ENCODE measurements at places on chromosomes 13 and 19. TPM values are rescaled to one million over a fixed set of nuclear protein-coding genes. Genes with fewer than 3 reads are reported as not detected.

Gene METTL21C
- 29.7 TPM for total RNA-seq

Gene SHANK1
- total RNA-seq = 6.8 TPM

Gene C1QTNF9B
- 1.0 TPM for total RNA-seq

Gene POU4F1
- total RNA-seq = 1.6 TPM

Gene IGSF23
- total RNA-seq = not detected

Gene SIGLECL1
- not detected for total RNA-seq

Gene EXOSC5
- total RNA-seq = 13.0 TPM

Gene LRFN3
- total RNA-seq = 0.52 TPM

Gene IGFL3
- total RNA-seq = not detected

Gene F7
- under 0.01 TPM for total RNA-seq

Gene WTIP
- total RNA-seq = 12.0 TPM

Gene ZNF547
- 3.1 TPM for total RNA-seq

Gene IFNL1
- total RNA-seq = not detected

Gene C19orf67
- total RNA-seq = not detected

Gene ZNF160
- 20.9 TPM for total RNA-seq

Gene CGB2
- not detected for total RNA-seq

Gene EXOC3L2
- 2.1 TPM for total RNA-seq

Gene SPTBN4
- total RNA-seq = 0.52 TPM

Gene SLC44A2
- total RNA-seq = 41.2 TPM

Gene NLRP7
- not detected for total RNA-seq

Gene ZNF730
- total RNA-seq = 6.3 TPM

Gene GPX4
- 139 TPM for total RNA-seq

Data from skeletal muscle tissue (tissue), 5 donors.